Right ventricle myocardium inferior (tissue), 1 donor: ENCODE measurements at places on chromosomes 3 and 15. TPM values are rescaled to one million over a fixed set of nuclear protein-coding genes. Genes with fewer than 3 reads are reported as not detected.

ANKUB1 gene
- not detected for total RNA-seq

EPHB1 gene
- 1.4 TPM for total RNA-seq

SLC9C1 gene
- 0.95 TPM for total RNA-seq

EPHB3 gene
- total RNA-seq: 1.6 TPM
